ENCODE measurements at places on chromosomes 11 and 22. TPM values are rescaled to one million over a fixed set of nuclear protein-coding genes. Genes with fewer than 3 reads are reported as not detected.

Gene LGALS1
- 347 TPM for total RNA-seq

- DNase-seq, result no peak
Measured at GRCh38 chr11:10307022-10307399, 2.1 kb downstream of the ADM start.

Gene OR4D5
- total RNA-seq, result not detected

GRCh38 chr11:69873166-69874077, 54.2 kb upstream of the FGF3 start:
- DNase-seq, result no peak

- DNase-seq, result no peak
Measured at GRCh38 chr22:44761025-44761424, 8.7 kb downstream of the ARHGAP8 start.

GRCh38 chr11:100011697-100012096, 675.4 kb upstream of the ARHGAP42 start:
- no peak for DNase-seq

Measured in lung (tissue), 17 donors.